ENCODE measurements at places on chromosomes 3 and 15.

DNA sequence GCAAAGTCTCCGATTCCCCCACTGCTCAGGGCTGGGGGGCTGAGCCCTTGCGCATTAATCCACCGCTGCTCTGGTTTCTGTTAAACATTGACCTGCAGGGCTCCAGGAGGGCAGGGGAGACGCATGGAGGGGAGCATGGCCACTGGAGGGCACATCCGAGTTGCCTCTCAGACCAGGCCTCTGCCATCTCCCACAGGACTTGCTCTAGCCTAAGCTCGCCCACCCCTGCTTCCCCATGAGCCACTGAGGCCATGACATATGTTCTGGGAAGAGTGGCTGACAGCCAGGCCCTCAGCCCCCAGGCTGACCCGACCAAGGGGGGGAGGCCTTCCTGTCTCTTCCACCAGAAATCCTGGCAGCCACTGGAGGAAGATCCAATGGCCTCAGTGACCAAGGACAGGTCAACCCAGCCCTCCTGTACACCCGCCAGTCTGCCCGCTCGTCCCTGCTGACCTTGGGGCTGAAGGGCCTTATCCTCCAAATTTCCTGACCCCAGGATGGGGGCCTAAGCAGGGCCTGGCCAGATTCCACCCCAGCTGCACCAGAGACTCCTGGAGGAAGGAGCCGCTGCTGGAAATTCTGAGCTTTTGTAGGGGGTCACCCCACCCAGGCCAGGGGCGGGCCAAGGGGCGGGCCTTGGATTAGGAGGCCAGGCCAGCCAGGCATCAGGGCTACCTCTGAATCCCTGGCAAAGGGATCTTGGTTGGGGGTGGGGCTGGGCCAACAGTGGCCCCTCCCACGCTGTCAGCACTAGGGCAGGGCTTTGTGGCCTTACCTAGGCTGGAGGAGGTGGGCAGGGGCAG is at the start of gene HYAL1:
Gene HYAL1 (minus strand): TSS at position 562 of the 803 bp plus-strand sequence. CDS start 618 bp downstream, outside the sequence.
- no peak for DNase-seq

GRCh38 chr3:43786526-43787305 is 96.0 kb downstream of the ABHD5 start:
- no peak for DNase-seq

GRCh38 chr15:90697175-90697574 is 20.0 kb upstream of the BLM start:
- DNase-seq, result no peak

DNA sequence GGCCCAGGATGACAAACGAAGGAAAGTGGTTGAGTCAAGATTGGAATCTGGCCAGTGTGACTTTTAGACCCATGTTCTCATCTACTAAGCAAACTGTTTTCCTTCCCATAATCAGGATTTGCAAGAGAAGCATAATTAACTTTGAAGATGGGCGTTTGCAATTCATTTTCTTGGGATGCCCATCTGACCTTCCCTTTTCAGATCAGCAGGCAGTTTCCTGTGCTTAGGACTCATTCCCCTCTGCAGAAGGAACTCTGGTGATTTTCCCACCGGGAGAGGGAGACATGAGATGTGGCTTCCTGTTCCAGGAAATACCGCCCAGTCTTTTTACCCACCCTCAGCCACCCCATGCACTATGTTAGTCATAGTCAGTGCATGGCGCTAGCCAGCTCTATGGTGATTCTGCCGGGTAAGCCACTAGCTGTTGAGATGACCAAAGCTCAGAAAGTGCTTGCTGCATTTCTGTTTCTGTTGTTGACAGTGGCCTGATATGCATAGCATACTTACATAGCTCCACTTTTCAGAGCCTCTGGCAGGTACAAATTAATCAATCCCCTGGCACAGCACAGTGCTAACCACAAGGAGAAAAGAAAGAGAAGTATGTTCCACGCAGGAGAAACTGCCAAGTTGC is 129.4 kb downstream of the VGLL4 start:
- DNase-seq, result no peak

- no peak for DNase-seq
These were observed 147.4 kb upstream of the EPHA3 start for GRCh38 chr3:88960019-88960418.

DNA sequence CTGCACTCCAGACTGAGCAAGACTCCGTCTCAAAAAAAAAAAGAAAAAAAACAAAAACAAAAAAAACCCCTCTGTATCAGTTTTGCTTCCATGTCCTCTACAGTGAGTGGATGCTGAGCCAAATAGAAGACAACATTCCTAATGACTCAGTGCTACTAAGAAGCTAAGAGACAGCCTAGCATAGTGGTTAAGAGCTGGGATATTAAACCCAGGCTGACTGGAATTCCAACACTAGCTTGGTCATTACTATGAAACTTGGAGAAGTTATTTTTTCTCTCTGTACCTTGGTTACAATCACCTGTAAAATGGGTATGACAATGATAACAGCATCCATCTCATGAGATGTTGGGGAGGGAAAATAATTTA is 60.9 kb upstream of the PYGO1 start:
- no peak for DNase-seq

DNA sequence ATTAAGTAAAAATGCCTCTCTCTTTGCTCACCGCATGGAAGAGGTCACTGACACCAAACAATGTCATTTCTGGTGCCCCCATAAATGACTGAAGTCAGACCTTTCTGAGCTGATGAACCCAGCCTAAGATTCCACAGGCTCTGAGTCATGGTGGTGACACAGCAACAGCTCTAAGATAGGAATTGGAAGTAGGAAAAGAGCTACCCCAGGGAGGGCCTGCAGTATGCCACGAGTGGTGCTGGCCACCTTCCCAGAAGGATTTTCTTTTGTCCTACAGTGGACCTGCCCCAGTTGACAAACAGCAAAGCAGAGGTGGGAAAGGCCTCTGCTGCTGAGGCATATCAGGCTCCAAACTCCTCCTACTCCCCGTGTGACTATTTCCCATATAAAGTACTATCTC is 208.1 kb downstream of the MINAR1 start:
- DNase-seq, result no peak

DNA sequence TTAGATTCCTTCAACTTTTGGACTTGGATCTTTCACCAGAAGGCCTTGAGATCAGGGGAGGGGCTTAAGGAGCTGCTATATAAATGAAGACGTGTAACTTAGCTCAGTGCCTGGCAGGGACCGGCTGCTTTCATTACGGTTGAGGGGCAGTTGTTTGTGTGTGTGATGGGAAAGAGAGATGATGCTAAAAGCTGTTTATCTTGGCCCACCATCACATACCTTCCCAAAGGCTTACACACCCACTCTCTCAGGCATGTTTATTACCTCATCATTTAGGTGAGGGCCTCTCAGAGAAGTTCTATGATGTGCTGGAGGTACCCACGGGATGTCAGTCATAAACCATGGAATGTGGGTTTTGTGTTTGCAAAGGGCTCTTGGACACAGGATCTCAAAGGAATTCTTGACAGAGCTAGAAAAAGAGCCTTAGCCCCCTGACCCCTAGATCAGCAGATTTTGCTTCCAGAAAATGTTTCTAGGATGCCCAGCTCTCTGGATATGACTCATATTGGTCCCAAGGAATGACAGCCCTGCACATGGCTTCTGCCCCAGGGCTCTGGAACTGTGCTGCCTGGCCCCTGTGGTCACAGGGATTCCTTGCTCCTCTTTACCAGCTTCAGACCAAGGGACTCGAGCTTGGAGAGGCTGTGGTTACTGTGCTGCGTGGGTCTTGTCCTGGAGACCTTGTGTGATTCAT is 15.9 kb upstream of the SMAD3 start:
- DNase-seq, result no peak

- no peak for DNase-seq
These were observed 11.7 kb downstream of the ABCC5 start for GRCh38 chr3:184005941-184006507.

GRCh38 chr15:48945386-48945785 is 18.3 kb downstream of the SHC4 start:
- no peak for DNase-seq

DNA sequence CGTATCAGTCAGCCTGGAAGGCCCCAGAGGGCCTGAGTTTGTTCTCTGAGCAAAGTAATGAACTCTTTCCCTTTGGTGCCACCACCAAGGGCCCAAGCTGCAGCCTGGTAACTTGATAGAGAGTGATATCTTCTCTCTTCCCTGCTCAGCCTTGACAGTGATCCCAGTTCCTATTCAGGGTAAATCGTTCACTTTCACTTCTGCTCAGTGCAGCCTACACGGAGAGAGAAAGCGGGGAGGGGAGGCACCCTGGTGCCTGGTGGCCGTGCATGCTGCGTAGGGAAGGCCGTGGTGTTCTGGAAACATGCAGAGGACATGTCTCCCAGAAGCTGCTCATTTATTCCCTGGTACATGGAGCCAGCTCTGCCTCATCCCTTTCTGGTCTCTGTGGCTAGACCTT is 54.9 kb downstream of the KIF9 start:
- DNase-seq, result no peak

GRCh38 chr3:29796808-29797207 is 515.9 kb downstream of the RBMS3 start:
- DNase-seq, result no peak

DNA sequence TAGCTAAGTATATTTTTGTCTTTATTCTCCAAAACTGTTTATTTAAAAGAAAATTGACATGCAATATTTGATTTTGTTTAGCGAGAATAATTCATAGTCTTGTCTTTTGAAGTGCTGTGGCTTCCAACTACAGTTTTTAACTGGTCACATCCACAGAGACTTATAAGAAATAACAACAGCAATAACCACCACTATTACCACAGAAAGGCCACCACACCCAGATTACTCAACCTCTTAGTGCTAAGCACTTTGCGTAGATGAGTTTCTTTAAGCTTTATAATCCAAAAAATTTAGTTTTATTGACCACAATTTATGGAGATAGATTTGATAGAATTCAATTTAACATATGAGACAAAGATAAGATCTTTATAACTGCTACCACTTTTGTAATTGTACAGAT is 468.4 kb upstream of the UBE2E2 start:
- DNase-seq, result no peak

DNA sequence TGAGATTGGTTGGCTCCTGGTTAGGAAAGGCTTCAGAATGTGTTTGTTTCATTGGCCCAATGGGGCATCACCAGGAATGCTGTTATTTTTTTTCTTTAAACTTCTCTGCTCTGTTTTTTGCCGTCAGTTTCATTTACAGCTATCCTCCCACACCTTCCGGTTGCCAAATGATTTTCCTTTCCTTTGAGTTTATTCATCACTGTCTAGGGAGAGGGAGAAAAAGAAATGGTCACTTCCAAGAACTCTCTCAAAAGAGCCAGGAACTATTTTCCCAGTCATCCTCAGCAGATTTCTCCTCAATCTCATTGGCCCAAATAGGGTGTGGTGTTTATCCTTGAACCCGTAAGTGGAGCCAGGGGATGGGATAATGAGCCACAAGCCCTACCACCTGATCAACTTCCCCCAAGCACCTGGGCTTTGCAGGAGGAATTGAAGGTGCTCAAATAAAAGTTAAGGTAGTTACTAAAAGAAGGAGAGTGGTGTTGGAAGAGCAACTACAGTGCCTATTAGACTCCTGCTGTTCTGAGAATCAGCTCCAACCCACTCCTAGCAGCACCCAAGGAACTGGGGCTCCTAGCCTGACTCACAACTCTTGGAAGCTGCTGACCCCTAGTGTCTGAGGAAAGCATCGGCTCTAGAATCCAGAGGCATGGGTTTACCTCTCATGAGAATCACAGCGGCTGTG is 183.8 kb upstream of the IL12A start:
- DNase-seq, result no peak

GRCh38 chr3:95894820-95895219 is 919.6 kb upstream of the EPHA6 start:
- DNase-seq, result no peak

DNA sequence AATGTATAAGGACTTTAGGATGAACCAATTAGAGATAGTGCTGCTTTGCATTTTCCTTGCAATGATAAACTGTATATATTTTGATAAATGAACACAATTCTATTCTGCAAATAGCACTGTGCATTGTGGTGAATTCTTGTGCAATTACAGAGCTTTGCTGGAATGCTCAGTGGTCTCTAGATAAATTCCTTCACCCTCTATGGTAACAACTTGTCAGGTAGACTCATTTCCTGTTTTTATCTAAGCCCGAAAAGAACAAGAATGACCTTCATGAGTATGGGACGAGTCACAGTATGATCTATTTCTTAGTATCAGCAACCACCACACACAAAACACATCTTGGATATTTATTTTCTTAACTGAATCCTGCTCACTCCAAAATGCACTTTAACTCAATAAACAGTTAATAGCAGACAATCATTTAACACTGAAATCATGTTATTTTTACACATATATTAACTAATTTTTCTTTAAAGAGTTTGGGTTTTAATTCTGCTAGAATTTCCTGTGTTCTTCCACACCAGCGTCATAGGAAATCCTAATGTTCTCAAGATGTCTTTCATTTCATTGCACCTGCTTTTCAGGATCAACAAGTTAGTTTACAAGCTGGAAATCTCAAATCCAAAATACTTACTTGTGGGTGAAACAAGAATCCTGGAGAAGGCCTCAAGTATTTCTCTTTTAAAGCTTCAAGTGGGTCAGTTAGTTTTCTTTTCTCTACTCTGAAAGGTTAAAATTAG is 551.2 kb downstream of the MECOM start:
- no peak for DNase-seq

- DNase-seq, result peak; percentile 40
These were observed 5.9 kb downstream of the NUP210 start for GRCh38 chr3:13414040-13414729.

- no peak for DNase-seq
These were observed 27.5 kb downstream of the CCDC12 start for GRCh38 chr3:46948830-46949671.

GRCh38 chr15:39792844-39793335 is 10.2 kb upstream of the FSIP1 start:
- no peak for DNase-seq

GRCh38 chr15:71826196-71826595 is 15.8 kb downstream of the NR2E3 start:
- DNase-seq, result no peak

GRCh38 chr3:155663467-155664212 is 81.2 kb downstream of the PLCH1 start:
- DNase-seq, result no peak

- DNase-seq, result no peak
These were observed 669.1 kb downstream of the CADM2 start for GRCh38 chr3:85627932-85628331.

GRCh38 chr15:81411969-81412633 is 38.1 kb upstream of the TMC3 start:
- DNase-seq, result no peak

DNA sequence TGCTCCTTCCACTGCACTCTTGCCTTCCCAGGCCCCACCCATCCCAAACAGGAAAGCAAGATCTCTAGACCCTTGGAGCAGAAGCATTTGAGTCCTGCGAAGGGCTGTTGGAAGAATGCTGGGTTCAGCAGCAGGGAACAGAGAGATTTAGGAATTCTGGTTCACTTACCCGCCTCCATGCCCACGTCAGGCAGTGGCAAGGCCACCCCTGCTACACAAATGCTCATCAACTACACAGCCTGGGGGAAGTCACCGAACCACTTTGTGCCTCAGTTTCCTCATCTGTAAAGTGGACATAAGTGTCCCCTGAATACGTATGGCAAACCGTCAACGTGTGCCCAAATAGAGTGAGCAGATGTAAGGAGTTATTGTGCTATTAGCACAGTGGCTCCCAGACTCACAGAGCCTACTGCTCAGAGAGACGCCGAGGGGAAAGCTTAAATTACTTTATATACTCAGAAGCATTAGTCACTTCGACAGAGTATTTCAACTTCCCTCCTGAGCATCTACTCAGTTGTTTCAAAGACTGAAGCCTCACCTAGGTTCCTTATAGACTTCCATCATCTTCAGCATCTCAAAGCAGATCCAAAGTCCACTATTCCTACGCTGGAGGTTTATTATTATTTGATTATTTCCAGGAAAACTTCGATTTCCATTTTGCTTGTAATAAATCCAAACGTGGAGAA is 905 bp downstream of the HOMER2 start:
- DNase-seq, result no peak

GRCh38 chr3:138916824-138917223 is 30.1 kb downstream of the FOXL2 start:
- no peak for DNase-seq

All from activated CD8-positive, alpha-beta memory T cell treated with anti-CD3 and anti-CD28 coated beads for 1 hour (primary cell).